RPMI7951 (cell line): ENCODE measurements at places on chromosomes 11 and 22.

- DNase-seq, result peak; percentile 93
These were observed 557 bp downstream of the RANGAP1 start for GRCh38 chr22:41285441-41285819.

GRCh38 chr22:37887584-37888378, 18.3 kb upstream of the MICALL1 start:
- peak; percentile 32 for DNase-seq

- DNase-seq, result no peak
These were observed 13.5 kb downstream of the PIK3IP1 start for GRCh38 chr22:31278626-31279326.

DNA sequence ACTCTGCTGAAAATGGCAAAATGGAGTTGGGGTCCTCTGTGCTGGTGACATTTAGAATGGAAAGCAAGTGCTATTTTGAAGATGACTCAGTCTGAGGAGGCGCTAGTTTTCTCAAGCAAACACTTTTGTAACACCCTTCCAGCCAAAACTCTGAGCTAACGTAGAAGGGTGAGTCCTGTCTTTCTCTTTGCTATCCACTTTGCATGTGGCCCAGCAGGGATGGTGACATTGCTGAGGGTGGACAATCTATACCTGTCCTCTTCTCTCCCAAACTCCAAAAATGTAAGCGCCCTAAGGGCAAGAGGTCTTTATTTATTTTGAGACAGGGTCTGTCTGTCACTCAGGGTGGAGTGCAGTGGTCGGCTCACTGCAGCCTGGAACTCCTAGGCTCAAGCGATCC, 3.6 kb upstream of the KAT5 start:
- no peak for DNase-seq

GRCh38 chr11:11407065-11407762, 54.2 kb upstream of the CSNK2A3 start:
- DNase-seq, result no peak

DNA sequence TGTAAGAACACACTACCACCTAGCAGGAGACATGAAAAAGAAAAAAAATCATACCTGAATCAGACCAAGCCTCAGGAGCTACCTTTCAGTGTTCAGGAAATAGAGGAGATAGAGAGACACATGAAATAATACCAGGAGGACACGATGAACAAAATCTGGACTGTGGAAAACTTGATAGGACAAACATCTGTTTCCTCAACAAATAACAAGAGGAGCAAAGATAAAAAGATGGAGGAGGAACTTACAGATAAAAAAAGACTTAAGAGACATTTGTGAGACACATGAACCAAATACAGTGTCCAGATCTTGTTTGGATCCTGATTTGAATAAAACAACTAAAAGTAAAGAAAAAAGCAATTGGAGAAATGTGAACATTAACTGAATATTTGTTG, 12.4 kb upstream of the KCNE3 start:
- DNase-seq, result no peak

GRCh38 chr11:69437876-69438205, 43.6 kb upstream of the LINC01488 start:
- DNase-seq, result no peak

DNA sequence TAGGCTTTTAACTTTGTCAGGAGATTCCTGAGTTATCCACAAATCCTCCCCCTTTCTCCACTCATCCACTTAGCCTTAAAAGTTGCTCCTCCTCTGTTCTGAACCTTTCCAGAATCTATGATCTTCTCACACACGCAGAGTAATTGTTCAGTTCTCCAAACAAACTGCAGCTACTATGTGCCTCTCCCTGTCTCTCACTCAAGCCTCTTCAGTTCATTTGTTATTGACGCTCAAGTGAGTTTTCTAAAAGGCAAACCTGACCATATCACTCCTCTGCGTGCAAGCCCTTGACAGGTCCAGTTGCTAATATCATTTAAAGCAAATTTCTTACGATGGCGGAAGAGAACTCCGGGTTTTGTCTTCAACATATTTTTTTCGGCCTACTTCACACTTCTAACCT, 1169.7 kb upstream of the TENM4 start:
- DNase-seq, result no peak

DNA sequence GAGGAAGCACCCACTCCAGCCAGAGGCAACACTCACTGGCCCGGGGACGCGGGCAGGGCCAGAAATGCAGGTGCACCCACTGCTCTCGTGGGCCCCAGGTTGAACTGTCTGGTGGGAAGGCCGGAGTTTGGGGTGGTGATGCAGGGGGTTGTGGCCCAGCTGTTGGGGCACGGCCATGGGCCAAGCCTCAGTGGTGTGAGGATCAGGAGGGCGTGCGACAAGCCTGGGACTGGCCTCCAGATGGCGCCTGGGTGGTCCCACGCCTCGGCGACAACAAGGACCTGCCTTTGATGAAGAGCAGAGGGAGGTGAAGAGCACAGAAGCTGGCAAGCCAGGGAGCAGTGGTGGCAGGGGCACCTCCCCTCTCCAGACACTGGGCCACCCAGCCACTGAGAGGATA, 240.8 kb downstream of the BRD1 start:
- no peak for DNase-seq

DNA sequence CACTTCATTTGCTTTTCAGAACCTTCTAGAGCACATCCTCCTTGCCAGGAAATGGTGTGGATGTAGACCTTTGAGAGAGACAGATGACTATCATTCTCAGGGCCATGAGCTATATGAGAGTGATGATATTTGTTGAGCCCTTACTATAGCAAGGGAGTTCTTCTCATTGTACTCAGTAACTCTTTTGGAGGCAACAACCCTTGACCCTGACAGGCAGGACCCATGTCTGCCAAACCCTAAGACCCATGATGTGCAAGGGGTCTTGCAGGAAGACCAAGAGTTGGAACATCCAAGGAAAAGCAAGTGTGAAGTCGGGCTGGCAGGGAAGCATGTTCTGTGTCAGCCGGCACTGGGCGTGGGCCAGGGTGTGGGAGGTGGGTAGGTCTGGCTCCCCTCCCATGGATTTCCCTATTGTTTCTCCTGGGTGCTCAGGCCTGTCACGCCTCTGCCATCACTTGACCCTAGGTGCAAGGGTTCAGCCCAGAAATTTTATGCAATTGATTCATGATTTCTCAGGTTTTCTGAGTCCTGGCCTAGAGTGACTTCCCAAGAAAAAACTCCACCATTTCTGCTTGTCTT, 1.2 kb downstream of the FOLR3 start:
- DNase-seq, result no peak

DNA sequence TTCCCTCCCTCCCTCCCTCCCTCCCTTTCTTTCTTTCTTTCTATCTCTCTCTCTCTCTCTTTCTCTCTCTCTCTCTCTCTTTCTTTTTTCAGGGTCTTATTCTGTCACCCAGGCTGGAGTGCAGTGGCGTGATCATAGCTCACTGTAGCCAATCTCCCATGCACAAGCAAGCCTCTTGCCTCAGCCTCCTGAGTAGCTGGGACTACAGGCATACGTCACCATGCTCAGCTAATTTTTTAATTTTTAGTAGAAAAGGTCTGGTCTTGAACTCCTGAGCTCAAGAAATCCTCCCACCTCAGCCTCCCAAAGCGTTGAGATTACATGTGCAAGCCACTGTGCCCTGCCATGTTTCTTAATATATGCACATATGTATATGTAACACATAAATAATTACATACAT, 19.0 kb downstream of the TSKU start:
- DNase-seq, result no peak

GRCh38 chr22:27751277-27752070, 50.1 kb downstream of the MN1 start:
- no peak for DNase-seq

DNA sequence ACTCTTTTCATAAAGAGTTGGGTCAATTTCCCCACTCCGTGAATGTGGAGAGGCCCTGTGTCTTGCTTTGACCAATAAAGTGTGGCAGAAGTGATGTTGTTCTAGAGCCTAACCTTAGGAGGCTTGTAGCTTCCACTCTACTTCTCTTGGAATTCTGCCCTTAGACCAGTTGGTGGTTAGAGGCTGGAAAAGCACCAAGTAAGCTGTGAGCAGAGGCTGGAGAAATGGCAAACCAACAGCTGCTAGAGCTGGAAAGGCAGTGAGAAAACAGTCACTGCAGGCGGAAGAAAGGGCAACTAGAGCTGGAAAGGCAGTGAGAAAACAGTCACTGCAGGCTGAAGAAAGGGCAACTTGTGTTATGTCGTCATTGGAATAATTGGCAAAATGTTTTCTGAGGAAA, 29.8 kb upstream of the MSANTD2 start:
- peak; percentile 59 for DNase-seq
